Activated T-cell treated with anti-CD3 and anti-CD28 coated beads, Interleukin-2, amount 50 U/mL, for 72 hours (primary cell): ENCODE measurements at places on chromosomes 7 and 10.

- no peaks in the 10 kb centered on the region for H3K27me3 ChIP-seq
- DNase-seq, result no peak
- no peak overlapping the region for H3K27ac ChIP-seq
- H3K36me3 ChIP-seq, result no peaks in the 10 kb centered on the region
- no peaks in the 10 kb centered on the region for H3K4me1 ChIP-seq
These were observed 1002.0 kb downstream of the LRMDA start for GRCh38 chr10:76433161-76434005.

DNA sequence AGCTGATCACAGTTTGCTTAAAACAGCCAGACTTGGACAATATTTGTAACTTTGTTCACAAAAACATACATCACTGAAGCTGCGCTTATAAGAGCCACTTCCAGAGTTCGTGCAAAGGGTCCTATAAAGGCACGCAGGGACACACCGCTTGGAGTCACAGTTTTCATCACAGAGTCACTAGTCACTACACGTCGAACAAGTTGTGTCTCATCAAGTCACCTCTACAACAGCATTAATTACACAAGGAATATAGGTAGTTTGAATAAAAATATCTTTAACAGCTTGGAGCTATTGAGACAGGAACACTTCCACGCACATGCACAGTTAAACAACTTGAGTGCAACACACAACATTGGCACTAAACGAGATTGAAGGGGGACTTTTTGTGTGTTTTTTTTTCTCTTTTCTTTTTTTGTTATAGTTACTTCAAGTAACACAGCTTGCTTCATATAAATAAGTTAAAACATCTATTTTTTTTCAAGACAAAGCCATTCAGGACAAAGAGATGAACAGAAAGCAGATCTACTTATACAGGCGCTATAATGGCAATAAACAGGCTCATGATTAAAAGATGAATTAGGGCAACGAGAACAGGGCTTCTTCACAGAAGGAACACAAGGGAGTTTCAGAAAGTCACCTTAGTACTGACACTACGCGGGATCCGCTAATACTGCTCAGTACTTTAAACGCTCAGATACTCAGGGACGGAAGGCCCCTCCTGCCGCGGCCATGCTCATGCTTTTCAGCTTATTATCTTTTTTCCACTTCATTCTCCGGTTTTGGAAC is 2.2 kb downstream of the HOXA5 start:
- no peaks in the 10 kb centered on the region for H3K36me3 ChIP-seq
- no peak overlapping the region for H3K27ac ChIP-seq
- H3K4me3 ChIP-seq, result no peak overlapping the region
- H3K4me1 ChIP-seq, result peaks cover 1% of the 10 kb centered on the region
- peaks cover 47% of the 10 kb centered on the region for H3K27me3 ChIP-seq

- H3K27ac ChIP-seq, result peak overlapping the region; percentile 98
- peak overlapping the region; percentile 81 for H3K4me3 ChIP-seq
- DNase-seq, result no peak
- H3K4me1 ChIP-seq, result peaks cover 44% of the 10 kb centered on the region
- no peaks in the 10 kb centered on the region for H3K36me3 ChIP-seq
These were observed 5.1 kb upstream of the BAZ1B start for GRCh38 chr7:73526896-73527821.

GRCh38 chr7:76352193-76352592 is 6.6 kb downstream of the YWHAG start:
- peaks cover 88% of the 10 kb centered on the region for H3K4me1 ChIP-seq
- no peak for DNase-seq
- no peak overlapping the region for H3K27ac ChIP-seq
- H3K36me3 ChIP-seq, result peaks cover 38% of the 10 kb centered on the region
- no peaks in the 10 kb centered on the region for H3K27me3 ChIP-seq
- H3K4me3 ChIP-seq, result no peak overlapping the region

DNA sequence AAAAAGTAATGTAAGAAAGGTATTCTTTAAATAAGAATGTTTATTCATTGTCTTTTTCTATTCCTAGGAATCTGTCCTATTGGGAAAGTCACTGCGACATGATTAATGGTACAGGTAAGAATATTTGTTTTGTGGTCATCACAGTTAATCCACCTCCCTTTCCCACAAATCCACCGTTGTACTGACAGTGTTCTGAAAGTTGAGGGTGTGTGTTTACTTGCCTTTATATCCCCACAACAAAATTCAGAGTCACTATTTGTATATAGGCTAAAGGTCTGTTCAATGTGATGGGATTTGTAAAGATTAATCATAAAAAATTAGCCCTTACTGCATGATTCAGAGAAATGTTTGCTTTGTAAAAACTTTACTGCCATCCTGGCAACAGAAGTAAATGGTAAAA is 27.9 kb downstream of the CD36 start:
- H3K27ac ChIP-seq, result no peak overlapping the region
- DNase-seq, result no peak
- H3K36me3 ChIP-seq, result no peaks in the 10 kb centered on the region
- H3K27me3 ChIP-seq, result no peaks in the 10 kb centered on the region
- no peak overlapping the region for H3K4me3 ChIP-seq

- no peaks in the 10 kb centered on the region for H3K36me3 ChIP-seq
- no peaks in the 10 kb centered on the region for H3K27me3 ChIP-seq
- peak overlapping the region; percentile 95 for H3K27ac ChIP-seq
- peak overlapping the region; percentile 84 for H3K4me3 ChIP-seq
- peak; percentile 56 for DNase-seq
These were observed 42.2 kb upstream of the SRGN start for GRCh38 chr10:69045441-69046300.

- H3K4me3 ChIP-seq, result no peak overlapping the region
- no peaks in the 10 kb centered on the region for H3K27me3 ChIP-seq
These were observed 71.3 kb downstream of the PFKFB3 start for GRCh38 chr10:6274040-6274439.
